Stimulated activated effector memory CD8-positive, alpha-beta T cell treated with anti-CD3 and anti-CD28 coated beads, Interleukin-12 subunit alpha, Interleukin-12 subunit beta, amount 100 ng/mL, for 72 hours (primary cell): ENCODE measurements at places on chromosomes 7 and 10.

- DNase-seq, result no peak
Measured at GRCh38 chr7:111086532-111086931, 4.4 kb upstream of the LRRN3 start.

GRCh38 chr7:118194571-118194970 is 10.6 kb downstream of the LSM8 start:
- DNase-seq, result no peak

DNA sequence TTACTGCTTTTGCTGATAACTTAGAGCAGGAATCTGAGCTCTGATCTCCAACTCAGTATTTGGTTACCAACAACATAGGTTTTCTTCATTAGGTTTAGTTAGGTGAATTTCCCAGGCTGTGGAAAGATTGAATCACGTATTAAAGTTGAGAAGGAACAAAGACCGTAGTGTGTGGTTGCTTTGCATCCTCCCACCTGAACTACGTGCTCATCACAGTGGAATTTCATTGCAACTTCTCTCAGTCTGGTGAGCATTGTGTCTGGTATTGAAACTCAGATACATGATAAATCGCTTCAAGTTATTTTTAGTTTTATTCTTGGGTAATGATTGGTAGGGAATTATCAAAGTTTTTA is 139.4 kb upstream of the AKR1E2 start:
- DNase-seq, result no peak

DNA sequence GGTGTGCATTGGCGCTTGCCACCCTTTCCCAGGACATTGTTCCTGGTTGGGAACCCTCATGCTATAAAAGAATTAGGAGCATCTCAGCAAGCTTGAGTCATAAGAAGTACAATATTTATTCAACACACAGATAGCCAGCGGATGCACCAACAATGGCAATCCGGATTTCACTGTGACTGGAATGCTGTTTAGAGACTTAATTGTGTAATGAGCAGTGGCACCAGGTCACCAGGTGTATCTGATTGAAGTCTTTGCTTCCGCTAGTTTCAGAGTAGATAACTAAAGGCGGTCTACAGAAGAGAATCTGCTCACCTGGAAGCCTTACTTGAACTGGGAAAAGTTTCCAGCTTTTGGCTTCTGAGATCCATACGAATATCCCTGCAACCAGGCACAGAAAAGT is 772.3 kb upstream of the GHITM start:
- no peak for DNase-seq

DNA sequence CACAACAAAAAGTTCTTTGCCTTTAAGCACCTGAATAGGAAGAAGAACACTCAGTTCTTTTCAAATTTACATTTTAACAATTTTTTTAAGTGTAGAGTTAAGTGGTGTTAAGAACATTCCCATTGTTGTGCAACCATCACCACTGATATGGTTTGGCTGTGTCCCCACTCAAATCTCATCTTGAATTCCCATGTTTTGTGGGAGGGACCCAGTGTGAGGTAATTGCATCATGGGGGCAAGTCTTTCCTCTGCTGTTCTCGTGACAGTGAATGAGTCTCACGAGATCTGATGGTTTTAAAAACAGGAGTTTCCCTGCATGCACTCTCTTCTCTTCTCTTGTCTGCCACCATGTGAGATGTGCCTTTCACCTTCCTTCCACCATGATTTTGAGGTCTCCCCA is 155.7 kb downstream of the PLXNA4 start:
- no peak for DNase-seq

DNA sequence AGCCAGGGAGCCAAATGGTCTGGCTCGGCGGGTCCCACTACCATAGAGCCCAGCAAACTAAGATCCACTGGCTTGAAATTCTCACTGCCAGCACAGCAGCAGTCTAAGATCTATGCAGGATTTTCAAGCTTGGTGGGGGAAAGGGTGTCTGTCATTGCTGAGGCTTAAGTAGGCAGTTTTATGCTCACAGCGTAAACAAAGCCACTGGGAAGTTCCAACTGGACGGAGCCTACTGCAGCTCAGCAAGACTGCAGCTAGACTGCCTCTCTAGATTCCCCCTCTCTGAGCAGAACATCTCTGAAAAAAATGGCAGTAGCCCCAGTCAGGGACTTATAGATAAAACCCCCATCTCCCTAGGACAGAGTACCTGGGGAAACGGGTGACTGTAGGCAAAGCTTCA is 277.6 kb upstream of the PHF14 start:
- DNase-seq, result no peak

DNA sequence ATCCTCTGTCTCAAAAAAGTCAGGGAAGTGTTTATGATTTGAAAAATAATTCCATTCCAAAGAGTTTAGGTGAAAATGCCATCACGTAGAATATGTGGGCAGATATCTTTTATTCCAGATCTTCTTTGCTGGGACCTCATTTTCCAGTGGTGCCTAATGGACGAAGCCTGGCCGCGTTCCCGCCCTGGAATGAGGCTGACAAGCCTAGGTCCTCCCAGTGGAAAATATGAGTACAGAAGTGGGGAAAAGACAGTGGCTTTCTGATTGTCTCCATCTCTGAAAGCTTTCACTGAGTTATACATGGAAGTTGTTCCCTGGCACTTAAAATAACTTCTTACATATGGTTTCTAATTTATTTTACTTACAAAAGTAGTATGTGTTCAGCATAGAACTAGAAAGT is 139.4 kb downstream of the TACC2 start:
- DNase-seq, result no peak

DNA sequence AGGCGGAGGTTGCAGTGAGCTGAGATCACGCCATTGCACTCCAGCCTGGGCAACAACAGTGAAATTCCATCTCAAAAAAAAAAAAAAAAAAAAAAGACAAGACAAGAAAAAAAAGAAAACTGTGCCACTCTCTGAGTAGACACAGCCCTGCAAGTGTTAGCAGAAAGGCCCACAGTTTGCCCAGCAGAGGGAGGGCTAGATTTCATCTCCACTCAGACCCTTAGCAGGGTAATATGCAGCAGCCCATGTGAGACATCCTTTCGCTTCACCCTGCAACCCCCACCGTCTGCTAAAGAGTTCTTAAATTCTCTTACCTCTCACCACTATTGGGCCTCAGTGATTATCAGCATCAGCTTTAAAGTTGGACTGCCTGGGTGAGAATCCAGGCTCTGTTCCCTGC is 38.2 kb downstream of the CTNNA3 start:
- DNase-seq, result no peak

DNA sequence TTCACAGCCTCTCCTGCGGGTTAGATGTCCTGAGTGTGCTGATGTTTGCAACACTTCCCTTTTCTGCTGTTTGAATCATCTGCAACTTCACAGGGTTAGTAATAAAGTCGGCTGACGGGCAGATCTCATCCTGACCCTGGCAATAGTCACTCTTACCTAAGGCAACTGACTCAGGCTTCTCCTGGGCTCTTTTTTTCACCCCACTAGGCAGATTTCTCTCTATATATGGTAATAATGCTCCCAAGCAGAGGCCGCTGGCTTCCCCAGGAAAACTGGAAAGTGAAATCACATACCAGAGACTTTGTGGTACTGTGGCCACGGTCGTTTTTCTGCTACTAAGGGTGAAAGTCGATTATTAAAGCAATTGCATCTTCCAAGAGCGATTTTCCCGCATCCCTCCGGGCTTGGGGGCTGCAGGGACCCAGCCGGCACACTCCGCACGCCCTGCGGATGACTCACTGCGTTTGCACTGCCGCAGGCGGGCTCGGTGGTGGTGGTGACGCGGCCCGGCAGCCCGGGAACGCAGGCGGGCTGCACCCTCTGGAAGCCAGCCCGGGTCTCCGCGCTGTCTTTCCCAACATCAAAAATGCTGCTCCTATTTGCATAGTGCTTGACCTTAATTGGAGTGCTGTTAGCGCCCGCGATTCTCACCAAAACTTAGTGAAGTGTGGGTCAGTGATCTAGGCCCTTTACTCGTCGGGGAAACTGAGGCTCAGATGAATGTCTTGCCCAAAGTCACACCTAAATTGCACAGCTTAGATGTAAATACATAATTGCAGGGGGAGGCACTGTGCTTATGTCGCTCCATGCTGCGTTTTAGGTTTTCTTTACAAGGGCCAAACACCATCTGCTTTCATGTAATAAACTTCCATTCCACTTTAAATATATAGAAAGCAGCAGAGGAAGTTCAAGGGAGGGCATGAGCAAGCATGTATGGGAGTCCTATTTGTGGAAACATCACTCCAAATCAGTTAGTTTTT is 47.6 kb upstream of the ITGB1 start:
- DNase-seq, result no peak

DNA sequence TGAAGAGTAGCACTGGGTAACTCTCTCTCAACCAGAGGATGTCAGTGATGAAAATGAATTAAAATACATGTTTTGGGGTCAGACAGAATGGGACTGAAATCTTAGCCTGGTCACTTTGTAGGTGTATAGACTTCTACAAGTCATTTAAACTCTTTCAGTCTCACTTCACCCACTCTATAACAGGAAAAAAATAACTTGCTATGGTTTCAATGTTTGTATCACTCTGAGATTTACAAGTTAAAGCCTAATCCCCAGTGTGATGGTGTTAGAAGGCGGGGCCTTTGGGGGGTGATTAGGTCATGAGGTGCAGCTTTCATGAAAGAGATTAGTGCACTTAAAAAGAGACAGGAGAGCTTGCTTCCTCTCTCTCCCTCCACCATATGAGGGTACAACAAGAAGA is 134.8 kb downstream of the INHBA start:
- DNase-seq, result no peak

GRCh38 chr7:132080967-132081668 is 495.2 kb downstream of the PLXNA4 start:
- no peak for DNase-seq

- DNase-seq, result no peak
Measured at GRCh38 chr7:108660465-108660864, 90.8 kb downstream of the DNAJB9 start.
